ENCODE measurements at places on chromosomes 2 and 18.

GRCh38 chr2:120807751-120808150 lies 72.1 kb downstream of the GLI2 start:
- no peak for DNase-seq

GRCh38 chr18:51401912-51402311 lies 204.4 kb upstream of the MEX3C start:
- no peak for DNase-seq

DNA sequence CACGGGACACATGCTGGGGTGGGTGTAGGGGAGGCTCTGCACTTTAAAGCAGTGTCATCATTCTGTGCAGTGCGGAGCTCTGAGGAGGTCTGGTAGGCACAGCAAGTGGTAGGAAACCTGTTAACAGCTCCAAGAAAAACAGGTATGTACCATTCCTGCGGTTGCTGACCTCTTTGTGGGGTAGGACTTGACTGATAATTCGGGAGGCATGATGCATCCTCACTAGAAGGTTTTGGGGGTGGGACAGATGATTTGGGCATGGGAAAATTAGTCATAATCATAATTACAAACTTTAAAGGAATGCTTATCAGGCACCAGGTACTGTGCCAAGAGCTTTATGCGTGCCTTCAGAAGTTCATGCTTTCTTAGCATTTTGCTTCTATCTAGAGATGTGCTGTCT lies 9.7 kb downstream of the DOK1 start:
- DNase-seq = no peak

GRCh38 chr2:152493945-152494528 lies 159.1 kb downstream of the FMNL2 start:
- no peak for DNase-seq

DNA sequence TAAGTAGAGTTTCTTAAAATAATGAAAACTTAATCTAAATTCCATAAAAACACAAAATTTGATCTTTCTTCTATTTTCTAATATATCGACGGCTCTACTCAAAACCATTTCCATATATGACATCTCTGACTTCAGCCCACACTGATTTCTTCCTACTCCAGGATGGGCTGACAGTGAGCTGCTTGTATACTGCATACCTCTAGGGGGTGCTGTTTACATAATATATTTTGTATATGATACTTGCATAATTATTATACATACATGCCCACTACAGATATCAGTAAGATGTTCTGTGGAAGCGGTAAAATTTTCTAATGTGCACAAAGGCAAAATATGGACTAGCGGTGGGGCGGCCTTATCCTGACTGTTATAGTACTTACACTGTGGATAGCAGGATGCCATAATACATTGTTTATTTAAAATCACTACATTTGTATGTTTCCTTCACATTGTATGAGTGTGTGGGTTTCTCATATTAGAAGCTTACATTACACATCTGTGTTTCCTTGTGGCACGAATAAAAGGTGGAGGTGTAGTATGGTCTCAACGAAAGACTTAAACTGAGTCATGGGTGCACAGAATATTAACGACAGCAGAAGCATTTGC lies 66.1 kb upstream of the NXPH2 start:
- DNase-seq = no peak

- DNase-seq = no peak
These were observed 653.7 kb downstream of the DCDC2C start for GRCh38 chr2:4357121-4357520.

GRCh38 chr2:136251885-136252585 lies 134.1 kb upstream of the CXCR4 start:
- DNase-seq = no peak

DNA sequence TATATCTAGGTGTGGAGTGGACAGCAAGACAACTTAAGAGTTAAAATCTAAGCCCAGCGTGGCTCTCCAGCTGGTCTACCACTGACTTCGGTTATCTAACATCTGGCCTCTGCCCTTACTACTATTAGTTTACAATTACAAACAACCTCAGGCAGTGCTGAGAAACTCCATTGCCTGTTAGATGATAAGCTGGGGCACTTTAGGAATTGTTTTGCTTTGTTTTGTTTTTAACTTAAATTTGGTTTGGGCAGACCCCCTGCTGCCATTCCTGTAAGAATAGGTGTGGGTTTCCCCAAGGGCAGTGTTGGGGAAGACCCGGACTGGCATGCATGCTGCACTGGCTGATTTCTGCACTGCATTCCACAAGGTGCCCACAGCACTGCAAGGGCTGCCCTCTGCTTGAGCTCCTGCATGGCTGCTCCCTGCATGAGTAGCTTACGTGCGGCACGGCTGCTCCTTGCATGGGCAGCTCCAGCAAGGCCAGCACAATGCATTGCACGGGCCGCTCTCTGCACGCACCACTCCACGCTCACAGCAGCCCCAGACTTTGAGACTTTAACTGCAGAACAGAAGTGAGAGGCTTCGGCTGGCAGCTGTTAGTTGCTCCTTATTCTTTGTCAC lies 74.2 kb upstream of the SERTAD2 start:
- DNase-seq = no peak

DNA sequence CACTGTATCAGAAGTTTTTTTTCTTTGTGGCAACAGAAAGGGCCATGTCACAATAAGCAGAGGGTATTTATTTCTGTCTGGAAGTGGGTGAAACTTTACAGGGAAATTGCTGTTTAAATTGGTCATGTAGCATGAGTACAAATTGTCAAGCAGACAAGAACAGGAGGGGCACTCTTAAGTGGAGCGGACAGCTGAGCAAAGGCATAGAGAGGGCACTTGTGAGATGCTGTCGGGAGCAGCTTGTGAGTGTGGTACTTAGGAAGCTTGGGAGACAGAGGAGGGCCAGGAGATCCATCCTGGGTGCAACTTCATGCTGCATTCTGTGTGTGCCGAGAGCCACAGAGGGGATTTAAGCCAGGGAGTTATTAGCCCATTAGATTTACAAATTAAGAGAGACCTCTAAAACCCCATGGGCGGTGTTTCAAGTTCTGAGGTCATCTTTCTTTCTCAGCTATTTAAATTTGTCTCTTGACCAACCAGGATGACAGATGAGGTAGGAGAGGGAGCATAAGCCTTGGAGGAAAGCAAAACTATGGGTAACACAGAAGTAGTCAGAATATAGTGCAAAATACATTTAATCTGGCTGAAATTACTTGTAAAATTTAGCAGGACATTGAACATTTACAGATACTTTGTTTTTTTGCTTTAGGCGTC lies 30.4 kb downstream of the INPP4A start:
- no peak for DNase-seq

DNA sequence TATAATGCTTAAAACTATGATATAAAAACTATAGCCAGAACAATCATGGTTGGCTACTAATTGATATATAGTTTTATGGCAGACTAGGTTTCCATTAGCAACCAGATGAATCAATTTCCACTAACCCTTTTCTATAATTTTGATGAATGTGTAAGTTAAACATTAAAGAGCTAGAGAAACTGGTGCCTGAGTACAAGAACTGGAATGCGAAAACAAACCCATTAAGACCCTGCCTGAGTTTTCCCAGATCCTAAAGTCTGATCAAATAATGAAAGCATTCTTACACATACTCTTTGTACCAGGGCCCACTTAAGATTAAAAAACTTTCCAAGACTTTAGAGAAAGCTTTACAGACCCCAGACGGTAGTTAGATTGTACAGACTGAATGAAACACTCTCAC lies 21.3 kb downstream of the MRPL19 start:
- no peak for DNase-seq

DNA sequence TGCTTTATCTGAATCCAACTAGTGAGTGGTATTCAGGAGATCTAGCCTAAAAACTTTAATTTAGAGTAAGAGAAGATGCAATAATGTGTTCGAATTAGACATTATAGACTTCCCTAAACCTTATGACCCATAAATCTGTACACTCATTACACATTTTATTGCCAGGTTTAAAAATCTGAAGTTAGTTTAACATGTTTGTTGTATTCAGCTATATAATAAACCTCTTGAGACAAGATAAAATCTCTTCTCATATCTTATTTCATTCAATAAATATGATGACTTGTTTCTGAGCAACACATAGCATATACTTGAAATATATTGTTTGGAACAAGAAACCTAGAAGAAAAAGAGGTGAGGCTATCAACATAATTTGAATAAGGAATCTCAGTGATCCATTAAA lies 150.7 kb downstream of the CDH7 start:
- no peak for DNase-seq

- DNase-seq = no peak
These were observed 33.2 kb upstream of the UBE2E3 start for GRCh38 chr2:180947208-180947689.

DNA sequence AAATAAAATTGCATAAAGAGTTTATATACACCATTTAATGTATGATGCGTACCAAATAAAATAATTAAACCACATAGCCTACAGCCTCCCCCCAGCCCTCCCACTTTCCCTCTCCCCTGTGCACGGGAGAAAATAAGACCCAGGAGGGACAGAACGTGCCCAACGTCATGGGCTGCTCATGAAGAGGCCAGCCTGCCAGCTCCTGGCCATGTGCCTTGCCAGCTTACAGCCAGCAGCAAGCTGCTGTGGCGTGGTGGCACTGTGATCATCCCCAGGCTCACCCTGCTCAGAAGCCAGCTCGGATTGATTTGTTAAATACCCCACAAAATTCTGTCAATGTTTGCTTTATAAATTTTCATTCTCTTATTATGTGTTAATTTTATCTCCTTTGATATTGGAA lies 7.6 kb downstream of the GPR148 start:
- DNase-seq = peak; percentile 59

DNA sequence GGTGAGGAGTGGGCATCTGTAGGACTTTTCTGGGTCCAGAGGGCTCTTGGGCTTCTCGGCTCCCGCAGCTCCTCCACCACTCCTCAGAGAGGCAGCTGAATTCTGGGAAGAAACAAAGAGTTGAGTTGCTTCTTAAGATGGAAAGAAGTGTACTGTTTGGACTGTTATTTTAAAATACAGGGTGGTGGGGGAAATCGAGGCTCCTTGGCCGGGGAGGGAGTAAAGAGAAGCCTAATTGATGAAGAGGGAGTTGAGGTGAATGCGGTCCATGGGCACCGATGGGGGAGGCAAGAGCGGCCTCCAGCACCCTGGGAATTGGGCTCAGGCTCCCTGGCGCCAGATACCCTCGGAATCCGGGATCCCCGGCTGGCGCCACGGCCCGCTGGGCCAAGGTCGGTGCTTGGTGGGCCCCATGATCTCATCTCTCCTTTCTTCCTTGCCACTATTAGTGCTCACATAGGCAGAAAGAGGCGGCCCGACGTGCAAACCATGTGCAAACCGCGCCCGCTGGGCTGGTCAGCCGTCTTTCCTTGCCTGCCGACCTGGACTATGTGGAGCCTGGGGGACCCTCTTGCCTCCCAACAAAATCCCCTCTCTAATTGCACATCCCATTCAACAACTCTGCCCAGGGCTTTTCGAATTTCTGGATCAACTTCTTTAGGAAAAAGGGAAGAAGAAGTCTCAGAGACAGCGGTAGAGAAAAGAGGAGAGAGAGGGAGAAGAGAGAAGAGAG lies 604 bp upstream of the SIX3 start:
- DNase-seq = no peak
